Endothelial cell of coronary artery (primary cell): ENCODE measurements at places on chromosomes 5 and 9. TPM values are rescaled to one million over a fixed set of nuclear protein-coding genes. Genes with fewer than 3 reads are reported as not detected.

Gene TMEM215
- not detected in 2 replicates for total RNA-seq

Gene CCDC69
- 4.3 and 7.0 TPM in 2 replicates for total RNA-seq

Gene MEIKIN
- not detected in 2 replicates for total RNA-seq

Gene SPATA31C1
- total RNA-seq = not detected in 2 replicates

Gene IDNK
- 2.9 and 4.8 TPM in 2 replicates for total RNA-seq

Gene OR13C4
- total RNA-seq = not detected in 2 replicates

Gene FOXD4L4
- total RNA-seq = 0.09 TPM in 2 replicates

Gene RNF183
- total RNA-seq = not detected in 2 replicates

Gene YIPF5
- total RNA-seq = 75.8 and 103 TPM in 2 replicates

Gene GPRIN1
- total RNA-seq = 3.1 and 5.7 TPM in 2 replicates

Gene RMND5B
- 24.4 and 34.5 TPM in 2 replicates for total RNA-seq
